Stimulated activated naive CD4-positive, alpha-beta T cell (primary cell): ENCODE measurements at places on chromosomes 13 and 19.

GRCh38 chr19:4692251-4693077 lies 22.3 kb upstream of the MYDGF start:
- no peak for DNase-seq

DNA sequence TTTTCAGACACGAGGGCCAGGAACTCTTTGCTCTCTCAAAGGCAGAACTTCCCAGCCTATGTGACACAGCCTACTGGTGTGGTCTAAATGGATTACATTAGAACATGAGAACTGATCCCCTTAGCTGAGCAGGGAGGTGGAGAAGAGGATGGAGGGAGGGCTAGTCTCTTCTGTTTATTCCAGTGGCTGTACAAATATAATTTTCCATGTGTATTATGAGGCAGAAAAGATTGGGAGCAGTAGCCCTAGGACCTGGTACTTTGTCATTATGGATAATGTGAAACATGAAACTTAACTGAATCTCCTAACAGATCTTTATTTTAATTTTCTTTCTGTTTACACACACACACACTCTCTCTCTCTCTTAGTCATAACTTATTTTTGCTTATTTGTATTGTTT lies 82.1 kb downstream of the WDFY2 start:
- no peak for DNase-seq

DNA sequence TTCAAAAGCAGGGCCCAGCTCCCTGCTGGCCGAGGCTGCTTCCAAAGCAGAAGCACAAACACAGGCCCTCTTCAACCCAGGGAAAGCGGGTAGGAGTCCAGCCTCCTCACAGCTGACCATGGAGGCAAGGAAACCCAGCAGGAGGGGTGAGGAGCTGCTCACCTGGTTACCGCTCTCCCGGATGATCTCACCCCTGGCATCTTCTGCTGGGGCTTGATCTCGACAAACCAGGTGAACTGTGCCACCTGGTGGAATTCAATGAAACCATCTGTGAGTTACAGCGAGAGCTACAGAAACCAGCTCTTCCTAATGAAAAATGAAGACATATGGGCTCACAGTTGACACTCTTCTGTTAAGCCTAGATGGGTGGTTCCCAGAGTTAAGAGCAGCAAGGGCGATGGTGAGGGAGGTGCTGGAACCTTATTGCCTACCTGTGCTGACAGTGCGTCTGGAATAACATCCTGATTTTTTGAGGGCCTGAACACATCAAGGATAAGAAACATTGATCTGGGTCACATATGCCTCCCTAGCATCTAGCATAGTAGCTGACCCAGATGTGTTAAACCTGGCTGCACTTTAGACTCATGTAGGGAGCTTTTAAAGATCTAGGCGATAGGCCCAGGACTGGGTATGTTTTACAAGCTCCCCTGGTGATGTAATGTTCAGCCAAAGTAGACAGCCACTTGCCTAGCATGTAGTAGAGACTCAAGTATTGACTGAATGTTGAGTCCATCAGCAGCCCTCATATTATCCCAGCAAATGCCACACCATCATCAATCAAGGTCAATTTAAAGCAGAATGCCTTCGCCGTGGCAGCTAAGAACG lies 6.1 kb downstream of the DHRS12 start:
- peak; percentile 62 for DNase-seq

- no peak for DNase-seq
Measured at GRCh38 chr19:57466489-57466888, 9.5 kb upstream of the VN1R1 start.

DNA sequence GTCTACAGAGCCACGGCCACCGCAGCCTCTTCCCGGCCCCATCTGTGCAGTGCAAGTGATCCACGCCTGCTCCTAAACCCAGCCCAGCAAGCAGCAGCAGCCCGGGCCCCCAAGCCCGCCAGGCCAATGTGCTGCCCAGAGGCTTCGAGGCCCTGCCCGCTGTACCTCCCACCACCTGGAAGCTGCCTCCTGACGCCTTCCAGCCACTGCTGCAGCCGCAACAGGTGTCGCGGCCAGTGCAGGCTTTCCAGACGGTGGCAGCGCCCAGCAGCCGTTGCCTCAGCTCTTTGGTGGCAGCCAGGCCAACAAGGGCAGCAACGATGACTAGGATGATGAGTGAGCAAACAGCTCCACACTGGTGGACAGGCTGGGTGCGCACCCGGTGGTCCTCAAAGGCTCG lies 50.2 kb upstream of the TPM4 start:
- DNase-seq: no peak

GRCh38 chr13:25860862-25861261 lies 191.0 kb downstream of the SHISA2 start:
- no peak for DNase-seq

DNA sequence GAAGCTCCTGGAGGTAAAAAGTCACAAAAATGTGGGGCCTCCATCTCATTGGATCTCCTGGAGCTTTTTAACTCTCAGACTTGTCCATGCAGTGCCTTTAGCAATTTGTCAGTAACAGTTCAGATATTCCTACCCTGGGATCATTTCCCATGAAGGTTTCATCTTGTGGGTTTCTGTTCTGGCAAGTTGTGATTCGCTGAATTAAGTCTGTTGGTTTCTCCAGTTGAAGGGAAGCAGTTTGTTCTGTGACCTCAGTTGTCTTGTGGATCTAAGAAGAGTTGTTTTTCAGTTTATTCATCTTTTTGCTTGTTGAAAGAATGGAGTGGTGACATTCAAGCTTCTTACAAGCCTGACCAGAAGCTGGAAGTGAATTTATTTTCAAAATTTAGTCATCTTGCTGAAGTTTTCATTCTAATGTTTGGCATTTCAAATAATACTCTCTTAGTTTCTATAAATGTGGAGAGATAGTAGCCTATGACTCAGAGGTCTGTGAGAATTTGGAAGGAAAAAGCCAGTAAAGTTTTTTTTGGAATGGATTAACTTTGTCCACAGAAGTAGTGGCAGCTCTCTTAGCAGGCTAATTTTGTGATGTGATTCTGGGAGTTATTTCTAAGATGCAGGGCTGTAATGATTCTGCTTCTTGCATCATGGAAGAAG lies 120.1 kb upstream of the CSNK1A1L start:
- DNase-seq: no peak

DNA sequence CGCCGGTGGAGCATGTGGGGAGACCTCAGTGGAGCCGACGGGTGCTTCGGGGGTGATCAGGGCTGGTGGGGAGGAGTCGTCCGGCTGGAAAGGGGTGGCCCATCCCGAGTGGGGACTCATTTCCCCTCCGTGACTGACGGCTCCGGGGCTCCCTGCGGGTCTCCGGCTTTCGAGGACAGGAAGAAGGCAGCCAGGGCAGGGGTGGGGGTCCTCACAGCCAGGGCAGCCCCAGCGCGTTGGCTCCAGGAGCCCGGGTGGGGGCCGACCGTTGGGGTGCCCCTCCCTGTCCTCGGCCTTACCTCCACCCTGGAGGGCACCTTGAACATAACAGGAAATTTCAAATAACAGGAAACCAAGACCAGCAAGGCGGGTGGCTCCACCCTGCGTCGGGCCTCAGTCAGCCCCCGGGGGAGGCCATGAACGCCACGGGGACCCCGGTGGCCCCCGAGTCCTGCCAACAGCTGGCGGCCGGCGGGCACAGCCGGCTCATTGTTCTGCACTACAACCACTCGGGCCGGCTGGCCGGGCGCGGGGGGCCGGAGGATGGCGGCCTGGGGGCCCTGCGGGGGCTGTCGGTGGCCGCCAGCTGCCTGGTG lies at the start of gene S1PR4:
Gene S1PR4 (plus strand): TSS at position 393 of the 596 bp plus-strand sequence. CDS start 24 bp downstream, at position 417.
- DNase-seq: peak; percentile 60

- DNase-seq: no peak
Measured at GRCh38 chr19:46739290-46739771, 6.5 kb upstream of the FKRP start.

DNA sequence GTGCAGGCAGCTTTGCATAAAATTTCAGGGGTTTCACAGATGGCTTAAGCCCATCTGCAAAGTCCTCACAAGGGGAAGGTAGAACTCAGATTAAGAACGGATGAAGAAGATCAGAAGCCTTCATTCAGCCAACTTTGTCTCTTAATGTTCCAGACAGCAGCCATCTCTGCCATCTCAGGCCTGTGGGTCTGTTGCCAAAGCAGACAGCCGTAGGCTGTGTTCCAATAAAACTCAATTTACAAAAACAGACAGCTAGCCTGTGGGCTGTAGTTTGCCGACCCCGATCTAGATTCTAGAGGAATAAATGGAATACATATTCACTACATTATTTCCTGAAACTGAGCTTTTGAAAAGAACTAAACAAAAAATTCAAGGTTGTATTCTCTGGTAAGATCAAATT lies 3.8 kb downstream of the DCUN1D2 start:
- DNase-seq: no peak

GRCh38 chr13:79541426-79542049 lies 60.6 kb downstream of the NDFIP2 start:
- no peak for DNase-seq

GRCh38 chr19:29702161-29702962 lies 12.7 kb downstream of the C19orf12 start:
- DNase-seq: no peak

- DNase-seq: no peak
Measured at GRCh38 chr13:80685942-80686341, 345.0 kb upstream of the SPRY2 start.

- no peak for DNase-seq
Measured at GRCh38 chr13:25213715-25214114, 41.6 kb upstream of the AMER2 start.

- no peak for DNase-seq
Measured at GRCh38 chr19:41427647-41428480, 690 bp upstream of the B3GNT8 start.

DNA sequence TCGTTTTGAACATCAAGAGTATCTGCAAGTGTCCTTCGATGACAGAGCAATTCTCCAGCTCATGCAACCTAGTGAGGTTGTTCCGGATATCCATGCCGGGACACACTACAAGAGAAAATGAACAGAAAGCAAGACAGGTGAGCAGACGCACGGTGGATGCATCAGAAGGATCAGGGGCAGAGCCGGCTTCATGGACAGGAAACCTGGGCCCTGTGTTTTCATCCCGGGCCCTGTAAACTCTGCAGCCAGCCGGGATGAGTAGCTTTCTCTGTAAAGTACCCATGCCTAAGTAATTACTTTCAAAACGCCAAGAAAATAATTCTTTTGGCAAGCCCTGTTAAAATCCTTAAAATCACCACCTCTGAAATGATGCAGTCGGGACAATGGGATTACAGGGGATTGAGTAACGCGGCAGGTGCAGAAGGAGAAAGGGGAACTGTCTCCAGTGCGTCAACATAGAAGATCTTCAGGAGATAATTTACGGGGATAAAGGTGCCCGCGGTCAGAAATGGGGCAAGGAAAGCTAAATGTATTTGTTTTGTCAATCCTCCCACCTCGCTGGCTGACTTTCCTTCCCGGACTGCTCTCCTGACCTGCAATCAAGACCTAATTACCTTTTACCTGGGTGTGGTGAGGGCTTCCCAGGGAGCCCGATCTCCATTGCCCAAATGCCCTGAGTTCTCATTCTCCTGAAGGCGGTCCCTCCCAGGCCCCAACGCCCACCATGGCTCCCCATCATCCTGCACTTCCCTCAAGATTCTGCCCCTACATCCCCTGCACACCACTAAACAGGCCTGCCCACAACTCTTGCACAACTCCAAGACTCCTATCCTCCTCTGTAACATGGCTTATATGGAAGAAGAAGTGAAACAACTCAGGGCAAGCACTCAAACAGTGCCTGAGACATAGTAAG lies 26.2 kb downstream of the INSR start:
- DNase-seq: no peak

DNA sequence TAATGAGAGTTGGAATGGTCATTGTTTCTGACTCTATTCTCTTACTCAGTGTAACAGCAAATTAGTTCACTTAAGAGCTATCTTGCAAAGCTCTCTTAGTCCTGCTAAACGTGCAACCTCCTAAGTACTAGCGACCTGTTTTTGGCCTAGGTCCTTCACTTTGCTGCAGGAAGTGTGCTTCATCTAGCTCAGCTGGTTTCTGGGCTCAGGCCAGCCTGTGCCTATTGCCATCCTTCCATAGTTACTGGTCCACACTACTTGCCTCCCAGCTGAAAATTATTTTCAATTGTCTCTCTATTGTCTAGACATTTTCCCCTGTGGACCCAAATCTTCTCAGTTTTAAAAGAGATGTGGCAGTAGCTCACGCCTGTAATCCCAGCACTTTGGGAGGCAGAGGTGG lies 561.3 kb downstream of the FGF9 start:
- DNase-seq: no peak
